NCI-H2029 (cell line): ENCODE measurements at places on chromosomes 2 and 18.

- DNase-seq, result no peak
These were observed 929.1 kb downstream of the DSC3 start for GRCh38 chr18:30113454-30113853.

GRCh38 chr18:23101861-23102432, 33.3 kb upstream of the CABLES1 start:
- no peak for DNase-seq

DNA sequence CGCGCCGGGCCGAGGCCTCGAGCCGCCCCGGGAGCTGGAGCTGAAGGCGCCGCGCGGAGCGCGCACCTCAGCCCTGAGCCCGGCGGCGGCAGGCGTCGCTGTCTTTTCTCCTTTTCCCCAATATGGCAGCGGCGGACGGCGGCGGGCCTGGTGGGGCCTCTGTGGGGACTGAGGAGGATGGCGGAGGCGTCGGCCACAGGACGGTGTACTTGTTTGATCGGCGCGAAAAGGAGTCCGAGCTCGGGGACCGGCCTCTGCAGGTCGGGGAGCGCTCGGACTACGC, 369 bp downstream of the SMCHD1 start:
- DNase-seq, result no peak

DNA sequence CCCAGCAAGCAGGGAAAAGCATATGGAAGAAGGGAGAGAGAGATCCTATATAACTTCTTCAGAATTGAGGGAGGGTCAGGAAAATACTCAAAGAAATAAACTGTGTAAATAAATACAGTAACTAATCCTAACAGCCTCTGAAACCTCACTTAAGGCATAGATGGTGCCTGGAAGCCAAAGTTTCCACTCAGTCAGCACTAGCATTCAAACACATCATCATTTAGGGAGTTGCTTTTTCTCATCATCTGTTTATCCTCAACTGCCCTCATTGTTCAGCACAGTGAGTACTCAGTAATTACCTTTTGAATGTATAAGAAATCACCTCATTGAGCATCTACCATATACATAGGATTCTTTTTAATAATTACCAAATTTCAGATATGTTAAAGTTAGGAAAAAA, 262.9 kb downstream of the C1D start:
- no peak for DNase-seq

GRCh38 chr2:96117701-96118588, 1.6 kb upstream of the ADRA2B start:
- no peak for DNase-seq

- DNase-seq, result no peak
These were observed 214.5 kb downstream of the TMEM182 start for GRCh38 chr2:102975996-102976975.

GRCh38 chr2:109086743-109087020, 42.3 kb upstream of the SH3RF3 start:
- DNase-seq, result no peak

DNA sequence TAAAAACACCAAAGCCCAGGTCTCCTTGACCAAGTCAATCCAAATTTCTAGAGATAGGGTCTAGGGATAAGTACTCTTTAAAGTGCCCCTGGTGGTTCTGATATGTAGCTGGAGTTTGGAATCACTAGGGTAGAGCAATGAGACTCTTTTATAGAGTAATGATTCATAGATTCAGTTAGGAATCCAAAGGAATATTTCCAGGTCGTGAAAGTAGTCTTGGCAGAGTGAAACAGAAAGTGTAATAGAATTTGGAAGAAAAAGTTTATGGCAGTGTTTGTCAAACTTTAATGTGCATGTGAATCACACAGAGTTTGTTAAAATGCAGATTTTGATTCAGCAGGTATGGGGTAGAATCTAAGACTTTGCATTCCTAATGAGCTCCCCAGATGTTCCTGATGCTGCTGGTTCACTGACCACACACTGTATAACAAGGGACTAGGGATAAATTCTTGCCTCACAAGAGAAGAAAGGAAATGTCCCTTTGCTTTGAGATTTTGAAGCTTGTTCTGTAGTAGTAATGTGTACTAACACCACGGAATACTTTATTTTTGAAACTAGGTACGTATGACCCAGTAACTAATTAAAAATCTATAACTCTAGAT, 1.8 kb downstream of the UPP2 start:
- no peak for DNase-seq

- DNase-seq, result peak; percentile 62
These were observed 140.6 kb downstream of the EPHA4 start for GRCh38 chr2:221431477-221431876.

DNA sequence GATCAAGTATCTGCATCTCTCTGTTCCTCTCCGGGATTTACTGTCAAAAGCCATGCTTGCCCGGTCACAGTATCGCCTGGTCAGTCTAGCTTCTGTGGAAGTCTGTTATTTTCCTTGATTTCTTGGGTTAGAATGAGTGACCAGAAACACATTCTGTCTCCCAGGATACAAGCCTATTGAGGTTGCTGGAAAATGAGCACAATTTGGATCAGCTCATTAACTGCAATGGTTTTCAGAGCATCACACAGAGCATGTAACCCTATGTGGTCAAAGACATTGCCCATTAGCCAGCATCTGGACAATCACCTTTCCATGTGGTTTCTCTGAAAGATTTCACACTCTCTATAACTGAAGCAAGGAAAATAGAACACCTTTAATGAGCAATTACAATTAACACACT, 124.2 kb upstream of the FAM98A start:
- DNase-seq, result no peak

- no peak for DNase-seq
These were observed 71.6 kb upstream of the SPTBN1 start for GRCh38 chr2:54384301-54385203.

DNA sequence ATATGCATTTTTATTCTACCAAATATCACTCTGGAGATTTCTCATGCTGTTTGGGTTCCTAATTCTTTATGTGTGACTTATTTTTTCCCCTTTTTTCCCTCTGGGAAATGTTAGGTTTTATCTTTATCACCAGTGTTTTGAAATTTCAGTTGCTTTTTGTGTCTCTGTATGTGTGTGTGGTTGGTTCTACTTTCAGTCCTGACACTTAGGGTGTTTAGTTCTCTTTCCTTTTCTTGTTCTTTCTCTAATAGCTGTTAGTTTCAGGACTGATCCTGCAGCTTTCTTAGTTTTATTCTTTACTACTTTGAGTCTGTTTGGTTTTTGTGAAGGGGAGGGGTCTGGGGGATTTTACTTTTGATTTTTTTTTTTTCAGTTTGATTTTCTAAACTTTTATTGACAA, 23.1 kb downstream of the PPM1B start:
- no peak for DNase-seq

DNA sequence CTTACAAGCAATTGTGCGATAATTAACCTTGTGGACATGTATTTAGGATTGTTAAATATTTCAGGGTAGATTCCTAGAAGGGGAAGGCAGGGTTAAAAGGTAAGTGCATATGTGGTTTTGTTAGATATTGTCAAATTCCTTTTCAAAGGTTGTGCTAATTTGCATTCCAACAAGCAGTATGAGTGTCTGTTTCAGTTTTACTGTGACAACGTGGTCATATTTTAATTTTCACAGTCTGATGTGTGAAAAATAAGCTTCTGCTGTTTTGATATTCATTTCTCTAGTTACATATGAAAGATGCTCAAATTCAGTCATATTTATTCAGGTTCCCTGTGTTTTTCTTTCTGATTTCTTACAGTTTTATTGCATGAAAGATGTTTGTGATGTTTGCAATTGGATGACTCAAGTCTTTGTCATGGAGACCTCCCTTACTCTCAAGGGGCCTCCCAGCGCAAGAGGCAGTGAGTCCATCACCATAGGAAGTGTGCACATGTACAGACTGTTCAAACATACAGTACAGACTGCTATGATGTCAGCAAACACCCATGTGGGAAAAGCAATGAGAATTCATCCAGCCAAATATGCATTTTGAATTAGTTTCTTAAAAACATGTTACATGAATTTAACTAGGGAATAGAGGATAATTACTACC, 310.8 kb downstream of the GALR1 start:
- no peak for DNase-seq

GRCh38 chr18:66742832-66743231, 138.9 kb upstream of the CDH19 start:
- no peak for DNase-seq

DNA sequence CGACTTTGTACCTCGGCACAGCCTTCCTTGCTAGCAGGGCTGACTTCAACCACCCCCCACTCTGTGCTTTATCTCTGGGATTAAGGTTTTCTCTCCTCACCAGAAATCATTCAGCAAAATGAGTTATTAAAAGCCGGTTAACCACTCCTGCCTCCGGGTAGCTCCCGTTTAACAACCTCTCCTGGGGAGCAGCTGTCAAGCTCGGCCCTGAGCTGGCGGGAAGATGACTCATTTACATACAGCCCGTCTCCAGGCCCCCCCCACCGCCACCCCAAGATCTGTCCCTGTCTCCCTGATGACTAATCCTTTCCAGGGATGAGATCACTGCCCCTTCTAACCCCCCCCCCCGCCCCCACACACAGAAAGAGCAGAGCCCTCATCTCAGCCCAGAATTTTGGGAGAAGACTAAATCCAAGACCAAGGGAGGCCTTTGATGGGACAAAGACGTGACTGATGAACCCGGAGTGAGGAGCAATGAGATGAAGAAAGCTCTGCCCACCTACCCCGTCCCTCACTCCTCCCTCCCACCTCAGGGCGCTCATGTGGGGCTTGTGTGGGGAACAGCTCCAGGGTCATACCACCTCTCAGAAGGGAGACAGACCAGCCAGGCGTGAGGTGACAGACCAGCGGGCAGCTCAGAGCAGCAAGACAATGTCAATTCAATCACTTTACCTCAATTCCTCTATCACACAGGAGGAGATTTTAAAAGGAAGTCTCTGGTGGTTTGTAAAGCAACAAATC, 131.4 kb downstream of the MSH2 start:
- DNase-seq, result no peak

- no peak for DNase-seq
These were observed 5.1 kb downstream of the B4GALT6 start for GRCh38 chr18:31679133-31679742.

DNA sequence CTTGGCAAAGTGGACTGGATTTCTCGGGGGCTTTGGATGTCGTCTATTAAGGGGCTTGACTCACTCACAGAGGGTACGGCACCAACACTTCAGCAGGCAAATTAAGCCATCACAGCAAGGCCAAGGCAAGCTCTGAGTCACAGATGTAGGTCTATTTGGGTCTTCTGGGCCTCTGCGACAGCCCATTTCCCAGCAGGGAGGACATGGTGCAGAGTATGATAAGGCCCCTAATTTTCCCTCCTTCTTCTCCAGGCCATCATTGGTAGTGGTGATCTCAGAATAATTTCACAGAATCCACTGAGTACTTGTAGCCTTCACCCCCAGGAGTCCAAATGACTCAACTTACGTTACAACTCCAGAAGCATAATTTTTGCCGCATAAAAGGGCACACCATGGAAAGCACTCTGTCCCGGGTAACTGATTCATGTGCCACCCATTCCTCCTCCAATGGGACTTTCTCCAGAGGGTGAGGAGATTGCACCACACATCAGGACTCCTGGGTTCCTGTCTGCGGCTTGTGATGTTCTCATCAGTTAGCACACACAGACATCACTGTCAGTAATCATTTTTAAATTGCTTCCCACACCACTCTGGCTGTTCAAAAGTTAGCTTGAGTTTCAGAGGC, 164.9 kb downstream of the TXNL1 start:
- DNase-seq, result no peak

- no peak for DNase-seq
These were observed 230.6 kb upstream of the EPAS1 start for GRCh38 chr2:46066601-46067000.

DNA sequence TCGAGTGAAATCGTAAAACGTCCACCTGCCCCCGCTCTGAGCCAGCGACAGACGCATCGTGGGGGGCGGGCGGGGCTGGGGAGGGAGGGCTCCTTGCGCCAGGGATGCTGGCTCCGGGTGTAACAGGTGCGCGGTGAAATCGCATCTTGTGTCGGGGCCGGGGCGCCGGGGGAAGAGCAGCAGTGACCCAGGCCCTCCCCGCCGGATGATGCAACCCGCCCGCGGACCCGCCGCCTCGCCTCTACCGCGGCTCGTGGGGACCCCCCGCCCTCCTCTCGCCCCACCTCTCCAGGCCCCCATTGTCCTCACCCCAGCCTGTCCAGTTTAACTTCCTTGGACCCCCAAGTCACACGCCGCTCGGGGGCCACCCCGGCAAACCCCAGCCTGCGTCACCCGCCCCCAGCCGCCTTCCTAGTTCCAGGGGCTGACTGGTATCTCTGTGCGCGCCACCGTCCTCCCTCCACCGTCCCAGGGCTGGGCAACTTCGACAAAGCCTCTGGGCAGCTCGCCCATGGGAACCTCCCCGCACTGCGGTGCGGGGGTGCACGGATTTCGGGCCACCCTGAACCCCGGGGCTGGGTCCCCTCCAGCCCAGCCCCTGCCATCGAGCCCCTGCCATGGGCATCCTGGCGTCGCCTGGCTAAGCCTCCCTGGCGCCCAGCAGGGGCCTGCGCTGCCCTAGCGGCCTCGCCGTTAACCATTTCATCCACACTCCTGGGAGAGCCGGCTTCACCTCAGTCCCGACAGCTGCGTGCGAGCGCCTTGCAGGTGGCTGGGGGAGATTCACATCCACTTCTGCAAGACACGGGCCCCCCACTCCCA, 799 bp upstream of the KIF1A start:
- peak; percentile 54 for DNase-seq

GRCh38 chr2:63765117-63765516, 76.6 kb upstream of the UGP2 start:
- DNase-seq, result no peak

- no peak for DNase-seq
These were observed 327.0 kb upstream of the CDH7 start for GRCh38 chr18:65423776-65424175.

DNA sequence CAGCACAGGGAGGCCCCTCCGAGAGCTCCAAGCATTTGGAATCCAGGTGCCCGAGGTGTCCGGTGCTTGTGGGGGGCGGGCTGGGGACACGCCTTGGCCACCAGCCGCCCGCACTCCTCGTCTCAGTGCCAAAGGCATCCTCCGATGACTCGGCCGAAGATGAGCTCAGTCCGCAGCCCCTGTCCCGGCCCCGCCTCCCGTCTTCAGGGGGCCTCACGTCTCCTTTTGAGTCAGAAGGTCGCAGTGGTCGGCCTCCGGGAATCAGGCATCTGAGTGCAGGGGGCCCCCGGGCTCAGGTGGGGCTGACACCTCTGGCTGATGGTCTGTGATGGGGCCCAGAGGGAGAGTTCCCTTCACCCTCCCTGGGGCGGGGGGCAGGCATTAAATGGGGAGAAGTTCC, 74.8 kb downstream of the NFATC1 start:
- DNase-seq, result no peak

DNA sequence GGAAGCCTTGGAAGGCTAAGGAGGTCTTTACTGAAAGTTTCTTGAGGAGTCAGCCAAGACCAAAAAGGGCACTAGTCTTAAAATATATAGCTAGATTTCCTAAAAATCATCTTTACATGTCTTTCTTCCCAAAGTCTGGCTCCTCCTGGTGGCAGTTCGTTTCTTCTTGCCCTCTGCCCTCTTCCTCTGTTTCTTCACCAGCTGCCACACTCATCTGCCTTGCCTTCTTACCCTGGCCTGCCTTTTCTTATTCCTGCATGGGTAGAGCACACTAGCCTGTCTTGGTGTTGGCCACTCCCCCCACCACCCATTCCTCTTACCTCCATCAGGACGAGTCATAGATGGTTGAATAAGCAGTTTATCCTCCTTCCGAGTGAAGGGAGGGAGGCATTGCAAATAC, 129.8 kb downstream of the RAPGEF4 start:
- no peak for DNase-seq
